Adipocyte (in vitro differentiated cells): ENCODE measurements at places on chromosomes 2 and 18.

- DNase-seq: peak; percentile 6
Observed at GRCh38 chr18:56661360-56662062, 10.4 kb downstream of the WDR7 start.

DNA sequence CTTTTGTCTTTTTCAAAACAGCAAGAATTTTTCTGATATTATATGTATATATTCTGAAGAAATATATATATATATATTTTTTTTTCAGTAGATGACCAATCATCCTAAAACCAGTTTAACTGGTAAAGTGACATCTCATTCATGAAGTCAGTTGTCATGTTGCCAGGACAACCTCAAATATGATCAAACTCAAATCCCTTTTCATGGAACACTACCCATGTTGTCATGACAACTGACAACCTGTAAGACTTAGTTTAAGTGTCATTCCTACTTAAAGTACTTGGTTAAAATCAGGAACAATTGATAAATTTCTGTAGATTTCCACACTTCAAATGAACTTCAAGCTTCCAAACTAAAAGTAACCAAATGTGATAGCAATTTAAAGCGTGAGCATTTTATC lies 101.8 kb upstream of the ERBB4 start:
- DNase-seq: no peak

- peak; percentile 73 for DNase-seq
Observed at GRCh38 chr18:75247611-75248421, 37.2 kb downstream of the TSHZ1 start.

DNA sequence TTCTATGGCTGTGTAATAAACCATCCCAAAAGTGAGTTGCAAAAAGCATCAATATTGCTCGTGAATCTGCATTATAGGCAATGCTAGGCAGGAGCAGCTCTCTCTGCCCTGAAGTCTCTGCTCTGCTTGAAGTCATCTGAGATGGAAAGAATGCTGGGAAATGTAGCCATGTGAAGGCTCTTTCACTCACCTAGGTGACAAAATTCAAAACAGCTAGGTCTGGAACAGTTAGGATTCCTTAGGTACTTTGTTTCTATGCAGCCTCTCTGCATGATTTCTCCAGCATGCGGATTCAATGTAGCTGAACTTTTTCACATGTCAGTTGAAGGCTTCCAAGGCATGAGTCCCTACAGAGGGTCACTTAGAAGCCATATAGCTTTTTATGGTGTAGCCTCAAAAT lies 1383.7 kb downstream of the LRP1B start:
- DNase-seq: no peak

- no peak for DNase-seq
Observed at GRCh38 chr18:25140124-25140961, 211.6 kb downstream of the ZNF521 start.

GRCh38 chr18:44870631-44871502 lies 190.2 kb downstream of the SETBP1 start:
- DNase-seq: no peak

DNA sequence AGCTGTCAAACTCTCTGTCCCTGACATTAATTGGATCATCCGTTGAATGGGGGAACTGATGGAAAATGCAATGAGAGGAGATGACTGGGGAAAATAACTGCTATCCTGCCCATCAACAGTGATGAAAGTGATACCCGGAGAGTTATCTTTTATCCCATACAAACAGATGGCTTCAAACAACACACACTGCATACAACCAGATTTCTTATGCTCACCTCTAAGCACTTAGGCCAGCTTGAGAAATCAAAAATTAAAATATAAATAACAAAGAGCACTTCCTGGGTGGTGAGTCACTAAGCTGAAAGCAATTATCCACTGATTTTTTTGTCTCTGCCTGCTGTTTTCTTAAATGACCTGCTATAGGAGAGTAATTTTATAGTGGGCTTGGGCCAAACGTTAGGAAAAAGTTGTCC lies 237.6 kb upstream of the RGPD4 start:
- DNase-seq: peak; percentile 52

DNA sequence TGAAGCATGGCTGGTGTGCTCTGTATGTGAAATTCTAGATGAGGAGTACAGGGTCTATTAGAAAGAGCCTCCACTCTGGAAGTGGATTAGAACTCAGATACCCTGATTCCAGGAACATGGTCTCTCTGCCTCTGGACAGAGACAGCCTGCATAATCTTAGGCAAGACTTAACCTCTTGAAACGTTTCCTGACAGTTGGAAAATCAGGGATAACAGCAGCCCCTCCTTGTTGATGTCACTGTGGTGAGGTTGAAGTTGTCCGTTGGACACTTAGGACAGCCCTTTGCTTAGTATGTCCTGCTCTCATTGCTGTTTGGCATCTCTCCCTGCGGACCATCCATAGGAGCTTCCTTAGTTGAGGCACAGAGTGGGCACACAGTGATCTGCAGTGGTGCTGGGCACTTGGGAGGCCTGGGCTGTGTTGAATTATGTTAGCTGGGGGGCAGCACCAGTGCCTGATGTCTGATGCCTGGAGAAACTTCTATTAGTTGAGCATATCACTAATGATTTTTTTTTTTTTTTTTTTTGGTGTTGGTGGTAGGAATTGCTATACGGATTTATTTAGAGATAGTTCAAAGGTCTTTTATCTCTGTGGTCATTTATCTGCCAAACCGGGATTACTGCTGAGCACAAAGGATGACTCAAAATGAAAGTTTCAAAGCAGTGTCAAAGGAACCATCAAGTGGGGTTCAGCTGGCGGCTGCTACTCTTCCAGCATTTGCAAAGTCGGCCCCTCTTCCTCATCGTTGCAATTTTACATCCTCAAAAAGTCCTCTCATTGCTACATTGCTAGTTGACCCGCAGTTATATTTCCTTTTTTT lies 28.8 kb downstream of the SETBP1 start:
- no peak for DNase-seq

DNA sequence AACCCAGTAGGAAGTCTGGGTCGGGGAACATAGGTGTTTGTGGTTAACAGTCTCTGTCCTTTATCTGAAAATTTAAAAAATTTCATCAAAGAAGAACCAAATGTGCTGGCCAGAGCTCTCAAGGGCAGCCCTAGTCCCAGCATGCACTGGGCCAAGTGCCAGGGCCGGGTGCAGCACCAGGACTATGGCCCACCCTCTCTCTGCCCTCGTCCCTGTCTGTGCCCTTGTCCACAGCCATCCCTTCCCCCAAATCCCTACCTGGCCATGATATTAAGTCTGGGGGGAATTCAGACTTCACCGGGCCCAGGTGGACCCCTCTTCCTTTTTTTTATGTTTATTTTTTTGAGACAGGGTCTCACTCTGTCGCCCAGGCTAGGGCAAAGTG lies 14.4 kb upstream of the ZFP36L2 start:
- DNase-seq: no peak

- no peak for DNase-seq
Observed at GRCh38 chr2:216318521-216318874, 53.8 kb downstream of the MARCHF4 start.

- no peak for DNase-seq
Observed at GRCh38 chr2:23589739-23590138, 204.8 kb downstream of the KLHL29 start.

DNA sequence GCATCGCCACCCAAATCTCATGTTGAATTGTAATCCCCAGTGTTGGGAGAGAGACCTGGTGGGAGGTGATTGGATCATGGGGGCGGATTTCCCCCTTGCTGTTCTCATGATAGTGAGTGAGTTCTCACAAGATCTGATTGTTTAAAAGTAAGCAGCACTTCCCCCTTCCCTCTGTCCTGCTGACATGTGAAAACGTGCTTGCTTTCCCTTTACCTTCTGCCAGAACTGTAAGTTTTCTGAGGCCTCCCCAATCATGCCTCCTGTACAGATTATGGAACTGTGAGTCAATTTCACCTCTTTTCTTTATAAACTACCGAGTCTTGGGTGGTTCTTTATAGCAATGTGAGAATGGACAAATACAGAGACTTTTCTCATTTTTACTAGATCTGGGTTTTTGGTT lies 161.4 kb upstream of the SP5 start:
- no peak for DNase-seq

GRCh38 chr2:128717758-128718710 lies 399.4 kb upstream of the HS6ST1 start:
- DNase-seq: no peak

DNA sequence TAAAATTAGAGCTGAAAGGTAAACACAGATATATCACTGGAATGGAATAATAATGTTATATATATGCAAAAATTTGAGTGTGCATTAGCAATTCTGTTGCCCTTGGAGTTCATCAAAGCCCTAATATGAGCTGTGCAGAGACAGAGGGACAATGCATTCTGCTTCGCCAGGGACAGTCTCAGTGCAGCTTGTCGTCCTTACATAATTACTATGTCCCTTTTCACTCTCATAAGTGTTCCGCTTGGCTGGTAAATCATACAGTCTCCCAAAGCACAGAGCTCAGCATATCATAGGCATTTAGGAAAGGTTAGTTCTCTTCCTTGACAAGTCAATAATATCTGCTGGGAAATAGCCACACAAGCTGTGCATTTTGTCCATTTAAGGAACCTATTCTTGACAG lies 30.7 kb downstream of the MAPK4 start:
- no peak for DNase-seq

DNA sequence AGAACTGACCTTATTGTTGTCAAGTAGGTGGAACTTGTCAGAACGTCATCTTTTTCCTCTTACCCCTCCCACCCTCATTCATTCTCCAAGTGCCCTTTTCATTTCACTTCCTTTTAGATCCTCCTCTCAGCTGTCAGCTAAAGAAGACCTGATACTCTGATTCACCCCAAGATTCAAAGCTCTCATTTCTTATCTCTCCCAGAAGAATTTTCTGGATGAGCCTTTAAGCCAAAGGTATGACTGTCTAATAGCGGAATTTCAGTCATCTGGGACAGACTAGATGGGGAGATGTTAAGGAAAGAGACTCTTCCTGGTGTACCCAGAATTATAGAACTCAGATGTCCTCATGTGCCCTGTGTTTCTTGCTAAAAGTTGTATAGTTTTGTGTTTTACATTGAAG lies 53.9 kb downstream of the TCF7L1 start:
- DNase-seq: no peak

DNA sequence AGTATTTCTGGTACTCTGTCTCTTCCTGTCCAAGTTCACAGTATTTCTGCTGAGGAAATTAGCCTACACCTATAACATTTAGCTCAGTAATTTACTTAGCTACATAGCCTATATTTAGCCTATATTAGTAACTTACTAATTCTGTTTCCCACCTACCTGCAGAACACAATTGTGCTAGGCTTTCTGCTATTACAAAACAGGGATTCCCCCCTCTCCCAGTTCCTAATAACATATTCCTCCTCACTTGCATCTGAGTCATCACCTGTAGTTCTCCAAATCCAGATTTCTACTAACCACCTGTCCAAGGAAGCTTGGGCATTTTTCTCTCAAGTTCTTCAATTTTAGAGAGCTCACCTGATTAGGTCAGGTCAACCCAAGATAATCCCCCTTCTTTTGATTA lies 94.9 kb downstream of the NETO1 start:
- DNase-seq: no peak

DNA sequence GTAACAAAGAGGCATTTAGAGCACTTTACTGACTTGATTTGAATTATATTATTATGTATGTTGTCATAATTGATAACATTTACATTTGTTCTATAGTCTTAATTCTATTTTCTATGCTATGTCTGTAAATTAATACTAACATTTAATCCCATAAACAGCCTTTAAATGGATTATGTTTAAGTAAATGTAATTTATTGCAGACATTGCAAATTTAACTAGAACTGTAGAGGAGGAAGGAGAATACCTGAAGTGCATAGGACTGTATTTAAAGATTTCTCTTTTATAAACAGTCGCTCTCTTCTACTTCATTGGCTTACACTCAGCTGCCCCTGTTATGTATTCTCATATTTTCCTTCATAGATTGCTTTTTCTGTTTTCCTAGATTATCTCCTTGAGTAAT lies 92.4 kb downstream of the SPAG16 start:
- no peak for DNase-seq

DNA sequence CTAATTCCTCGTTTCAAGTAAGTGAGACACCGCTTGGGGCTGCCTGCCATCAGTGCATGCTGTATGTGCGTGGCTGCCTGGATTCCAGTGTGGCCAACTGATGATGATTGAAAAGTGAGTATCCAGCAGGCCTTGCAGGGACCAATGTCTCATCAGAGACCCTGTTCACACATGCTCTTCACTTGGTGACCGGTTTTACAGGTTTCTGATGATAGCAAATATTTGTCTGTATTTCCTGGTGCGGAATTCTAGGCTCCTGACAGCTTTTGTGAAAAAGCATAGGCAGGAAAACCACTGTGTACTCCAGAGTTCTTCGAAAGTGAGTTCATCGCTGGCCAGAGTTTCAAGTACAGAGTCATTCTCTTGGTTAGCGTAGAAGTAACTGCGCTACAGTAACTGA lies 13.8 kb upstream of the YWHAQ start:
- no peak for DNase-seq

GRCh38 chr2:20021405-20022009 lies 9.0 kb upstream of the MATN3 start:
- DNase-seq: no peak

GRCh38 chr2:193520709-193521458 lies 1326.2 kb upstream of the TMEFF2 start:
- DNase-seq: no peak

- DNase-seq: no peak
Observed at GRCh38 chr2:56647997-56648396, 464.2 kb downstream of the CCDC85A start.

GRCh38 chr2:218021536-218022071 lies 18.8 kb upstream of the TNS1 start:
- DNase-seq: no peak

DNA sequence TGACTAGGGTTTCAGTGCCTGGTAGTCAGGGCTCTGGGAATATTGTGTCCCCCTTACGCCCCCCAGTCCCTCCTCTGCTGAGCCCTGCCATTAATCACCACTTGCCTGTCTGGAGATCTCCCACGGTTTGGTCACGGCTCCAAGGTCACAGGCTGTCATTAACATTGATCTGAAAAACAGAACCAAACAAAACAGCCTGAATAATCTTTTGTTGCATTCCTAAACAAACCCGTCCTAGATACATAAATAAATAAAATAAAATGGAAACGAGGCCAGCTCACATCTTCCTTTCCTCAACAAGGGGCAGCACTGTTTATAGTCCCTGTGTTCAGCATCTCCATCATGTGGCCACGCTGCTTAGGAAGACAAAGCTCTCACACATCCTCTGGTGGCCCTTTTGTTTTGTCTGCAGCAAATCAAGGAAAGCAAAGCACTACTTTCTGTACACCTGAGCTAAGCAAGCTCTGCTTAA lies 282.8 kb downstream of the AGPS start:
- no peak for DNase-seq

DNA sequence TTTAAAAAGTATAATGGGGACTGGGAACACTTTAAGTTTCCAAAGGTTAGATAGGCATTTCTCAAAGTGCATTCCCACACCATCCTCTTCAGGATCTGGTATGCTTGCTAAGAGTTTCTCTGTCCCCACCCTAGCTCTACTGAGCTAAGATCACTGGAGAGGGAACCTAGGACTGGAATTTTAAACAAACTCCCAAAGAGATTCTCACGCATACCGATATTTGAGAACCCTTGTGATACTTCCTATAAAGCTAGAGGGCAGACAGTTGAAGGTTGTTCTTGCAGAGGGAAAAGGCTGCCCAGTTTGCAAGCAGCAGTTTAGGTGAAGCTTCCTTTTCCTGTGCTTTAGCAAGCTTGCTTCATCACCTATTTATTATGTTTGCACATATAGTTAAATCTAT lies 3.6 kb downstream of the CNRIP1 start:
- DNase-seq: peak; percentile 11
